ENCODE measurements at places on chromosomes 6 and 20. TPM values are rescaled to one million over a fixed set of nuclear protein-coding genes. Genes with fewer than 3 reads are reported as not detected.
A peak's percentile ranks its signal among the peaks of the same experiment; 100 is the strongest.

DNA sequence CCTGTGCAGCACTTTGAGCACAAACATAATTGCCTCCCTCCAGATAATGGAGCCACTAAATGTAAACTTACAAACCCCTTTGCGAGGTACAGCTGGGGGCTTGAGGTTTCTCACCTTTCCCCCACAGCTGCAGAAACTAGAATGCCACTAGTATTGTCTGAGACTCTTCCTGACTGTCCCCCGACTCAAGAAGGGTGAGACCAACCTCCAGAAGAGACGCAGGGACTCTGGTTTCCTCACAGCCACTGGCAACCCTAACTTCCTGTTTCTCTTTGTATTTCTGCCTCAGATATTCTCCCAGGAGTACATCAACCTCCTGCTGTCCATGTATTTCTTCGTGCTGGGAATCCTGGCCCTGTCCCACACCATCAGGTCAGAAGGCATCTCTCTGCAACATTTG is 23.6 kb downstream of the HM13 start:
- DNase-seq = no peak

GRCh38 chr20:5612581-5613301 is 137.5 kb upstream of the SHLD1 start:
- peak; percentile 47 for DNase-seq

GRCh38 chr6:80642452-80642851 is 536.0 kb downstream of the BCKDHB start:
- no peak for DNase-seq

DNA sequence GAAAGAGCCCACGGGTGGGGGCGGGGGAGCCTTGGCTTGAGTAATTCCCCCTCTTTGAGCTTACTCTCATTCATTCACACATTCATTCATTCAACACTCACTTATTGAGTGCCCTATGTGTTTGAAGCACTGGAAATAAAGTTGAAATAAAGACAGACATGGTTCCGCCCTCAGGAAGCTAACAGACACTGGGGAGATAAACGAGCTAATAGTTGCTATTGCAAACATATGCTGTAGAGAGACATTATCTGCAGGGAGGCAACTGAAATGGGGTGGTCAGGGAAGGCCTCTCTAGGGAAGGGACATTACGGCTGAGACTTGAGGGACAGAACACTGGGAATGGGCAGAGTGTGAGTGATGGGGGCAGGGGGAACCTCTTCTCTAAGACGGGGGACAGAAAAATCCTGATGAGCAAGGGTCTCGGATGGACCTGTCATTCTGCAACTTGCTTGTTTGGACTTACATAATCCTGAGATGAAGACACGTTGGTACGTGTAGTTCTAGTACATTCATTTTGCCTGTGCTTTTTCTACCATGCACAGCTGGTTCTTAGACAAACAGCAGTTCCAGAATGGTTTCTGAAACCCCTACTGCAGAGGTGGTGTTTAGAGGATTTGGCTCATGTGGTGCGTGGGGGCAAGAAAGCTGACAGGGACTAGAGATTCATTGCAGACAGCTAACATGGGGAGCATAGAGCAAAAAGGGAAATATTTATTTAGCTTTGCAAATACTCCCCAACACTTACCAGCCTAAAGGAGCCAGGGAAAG is 71.1 kb upstream of the BLCAP start:
- no peak for DNase-seq

The MATN4 gene
- not detected for total RNA-seq

DNA sequence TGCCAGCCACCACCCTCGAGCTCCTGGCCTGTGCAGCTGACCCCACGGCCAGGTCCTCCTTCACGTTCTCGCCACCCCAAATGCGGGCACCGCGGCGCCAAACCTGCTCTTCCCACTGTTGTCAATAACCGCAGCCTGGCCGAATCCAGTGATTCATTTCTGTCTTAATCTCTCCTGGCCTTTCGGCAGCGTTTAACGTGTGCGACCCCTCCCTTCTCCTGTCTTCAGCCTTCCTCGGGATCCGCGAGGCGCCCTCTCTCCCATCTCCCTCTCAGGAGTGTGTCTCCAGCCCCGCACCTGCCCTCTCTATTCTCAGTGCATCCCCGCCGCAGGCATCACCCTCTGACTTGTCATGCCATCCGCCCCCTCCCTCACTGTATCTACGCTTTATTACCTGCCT is 91.4 kb downstream of the THBS2 start:
- DNase-seq = no peak

DNA sequence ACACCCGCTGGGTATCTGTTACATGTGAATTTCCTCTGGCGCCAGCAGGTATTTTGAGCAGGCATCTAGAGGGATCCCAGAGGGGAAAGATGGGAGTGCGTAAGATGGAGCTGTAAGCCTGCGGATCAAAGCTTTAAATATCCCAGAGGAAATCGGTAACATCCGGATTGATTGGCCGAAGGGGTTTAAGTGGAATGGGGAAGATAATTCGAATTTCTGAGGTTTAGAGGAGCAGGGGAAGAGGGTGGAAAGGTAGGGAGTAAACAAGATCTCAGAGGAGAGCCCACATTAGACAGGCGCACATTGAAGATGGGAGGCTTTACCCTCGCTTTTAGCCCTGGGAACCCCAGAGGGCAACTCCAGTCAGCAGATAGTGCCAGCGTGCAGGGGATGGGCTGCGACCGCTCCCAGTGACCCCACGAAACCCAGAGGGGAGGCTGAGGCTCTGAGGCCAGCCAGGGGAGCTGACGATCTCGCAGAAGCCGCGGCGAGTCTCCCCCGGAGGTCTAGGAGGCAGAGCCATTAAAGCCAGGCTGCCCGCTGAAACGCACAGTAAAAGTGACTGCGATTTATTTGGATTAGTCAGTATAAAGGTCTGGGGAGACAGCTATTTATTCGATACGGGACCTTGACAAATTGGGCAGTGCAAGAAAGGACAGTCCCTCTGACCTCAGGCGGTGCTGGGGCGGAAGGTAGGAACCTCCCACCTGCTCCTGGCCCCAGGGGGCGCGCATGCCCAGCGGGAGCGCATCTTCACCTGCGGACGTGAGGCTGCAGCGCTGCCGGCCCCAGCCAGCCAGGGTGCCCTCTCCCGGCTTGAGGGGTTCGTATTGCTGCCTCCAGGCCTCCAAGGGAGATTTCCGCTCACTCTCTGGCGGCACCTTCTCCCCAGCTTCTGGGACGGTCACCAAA is 34.3 kb upstream of the TCF21 start:
- no peak for DNase-seq

DNA sequence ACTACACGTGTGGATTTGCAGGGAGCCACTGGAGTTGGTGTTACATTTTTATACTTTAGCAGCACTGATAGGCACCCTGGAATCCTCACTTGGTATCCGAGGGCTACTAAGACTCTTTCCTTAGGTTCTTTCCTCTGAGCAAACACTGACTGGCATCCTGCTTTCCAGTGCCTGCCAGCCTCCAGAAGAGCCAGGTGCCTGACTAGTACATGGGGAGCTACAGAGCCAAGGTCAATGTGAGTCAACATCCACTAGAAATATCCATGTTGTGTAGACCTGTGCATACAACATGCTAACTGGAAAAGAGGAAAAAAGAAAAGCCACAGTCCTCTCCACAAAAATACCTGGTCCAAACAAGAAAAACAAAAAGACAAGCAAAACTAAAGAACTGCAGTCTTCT is 5.9 kb downstream of the TUBB1 start:
- DNase-seq = no peak

GRCh38 chr6:129486327-129486726 is 223.7 kb downstream of the ARHGAP18 start:
- no peak for DNase-seq

DNA sequence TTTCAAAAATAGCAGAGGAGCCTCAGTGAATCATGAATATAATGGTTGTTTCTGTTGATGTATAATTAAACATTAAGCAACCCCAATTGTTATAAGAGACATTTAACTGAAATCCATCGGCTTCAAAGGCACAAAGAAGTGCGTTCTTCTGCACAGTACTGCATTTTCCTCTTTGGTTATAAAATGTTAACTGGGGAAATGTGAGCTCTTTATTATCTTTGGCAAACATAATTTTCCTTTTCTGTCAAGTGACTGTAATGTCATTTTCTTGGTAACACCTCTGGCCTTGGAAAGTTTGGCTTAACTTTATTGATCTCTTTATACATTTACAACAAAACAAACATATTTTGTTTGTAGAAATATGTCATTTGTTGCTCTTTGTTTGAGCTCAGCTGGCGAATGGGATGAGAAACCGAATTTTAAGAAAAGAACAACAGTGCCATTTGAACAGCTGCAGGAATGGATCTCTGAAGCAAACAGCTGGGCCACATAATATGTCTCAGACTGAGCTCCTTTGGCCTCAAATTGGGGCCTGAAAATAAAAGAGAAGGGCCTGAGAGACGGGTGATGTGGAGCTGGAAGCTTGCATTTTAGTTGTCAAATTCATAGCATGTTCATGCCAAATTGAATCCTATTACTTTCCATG is 427.0 kb upstream of the SPTLC3 start:
- DNase-seq = peak; percentile 67

GRCh38 chr6:30780642-30780920 is 36.2 kb upstream of the IER3 start:
- no peak for DNase-seq

The GLP1R gene
- not detected for total RNA-seq

GRCh38 chr6:170459451-170459850 is 93.7 kb downstream of the PSMB1 start:
- peak; percentile 59 for DNase-seq

GRCh38 chr20:36936341-36936740 is 15.2 kb downstream of the SAMHD1 start:
- DNase-seq = no peak

DNA sequence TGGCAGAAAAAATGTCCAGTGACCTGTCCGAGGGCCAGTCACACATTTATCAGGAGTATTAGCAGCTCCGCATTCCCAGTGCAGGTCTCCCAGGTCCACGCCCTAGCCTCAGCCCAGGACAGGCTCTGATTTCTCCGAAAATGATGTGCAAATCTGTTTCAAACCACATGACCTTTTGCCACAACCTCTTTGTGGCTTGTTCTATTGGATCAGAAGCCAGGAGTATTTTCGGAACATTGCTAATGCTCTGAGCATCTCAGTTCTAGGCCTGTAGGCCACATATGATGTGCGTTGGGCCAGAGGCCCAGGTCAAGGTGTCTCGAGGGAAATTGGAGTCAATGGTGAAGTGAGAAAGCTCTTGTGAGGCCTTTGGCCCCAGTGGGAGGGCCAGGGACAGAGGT is 40.4 kb downstream of the SNX5 start:
- no peak for DNase-seq

DNA sequence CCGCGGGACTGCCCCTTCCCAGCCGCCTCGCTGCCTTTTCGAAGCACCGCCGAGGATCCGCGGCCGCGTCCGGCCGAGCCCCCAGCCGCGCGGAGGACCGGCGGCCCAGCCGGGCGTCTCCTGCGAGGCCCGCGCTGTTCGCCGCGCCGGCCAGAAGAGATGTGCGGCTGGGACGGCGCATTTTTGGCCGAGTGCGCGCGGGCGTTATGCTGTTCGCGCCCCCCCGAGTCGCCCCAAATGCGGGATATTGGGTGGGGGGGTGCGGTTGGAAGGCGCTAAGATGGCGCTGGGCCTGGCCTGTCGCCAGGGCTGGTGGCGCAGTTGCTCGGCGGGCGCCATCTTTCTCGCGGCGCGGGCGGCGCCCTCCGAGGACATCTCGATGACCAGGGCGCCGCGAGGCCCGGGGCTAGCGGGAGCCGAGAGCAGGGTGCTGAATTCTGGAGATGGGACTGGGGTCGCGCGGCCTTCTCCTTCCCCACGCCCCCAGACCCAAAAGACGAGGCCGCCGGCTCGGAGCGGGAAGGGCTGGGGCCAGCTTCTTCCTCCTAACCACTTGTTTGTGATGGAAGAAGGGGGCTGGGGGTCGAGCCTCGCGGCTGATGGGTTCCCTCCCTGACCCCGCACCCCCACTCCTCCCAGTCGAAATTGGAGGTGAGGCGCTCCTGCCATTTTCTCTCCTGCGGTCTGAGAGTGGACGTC is 1.5 kb downstream of the BICRAL start:
- peak; percentile 78 for DNase-seq

DNA sequence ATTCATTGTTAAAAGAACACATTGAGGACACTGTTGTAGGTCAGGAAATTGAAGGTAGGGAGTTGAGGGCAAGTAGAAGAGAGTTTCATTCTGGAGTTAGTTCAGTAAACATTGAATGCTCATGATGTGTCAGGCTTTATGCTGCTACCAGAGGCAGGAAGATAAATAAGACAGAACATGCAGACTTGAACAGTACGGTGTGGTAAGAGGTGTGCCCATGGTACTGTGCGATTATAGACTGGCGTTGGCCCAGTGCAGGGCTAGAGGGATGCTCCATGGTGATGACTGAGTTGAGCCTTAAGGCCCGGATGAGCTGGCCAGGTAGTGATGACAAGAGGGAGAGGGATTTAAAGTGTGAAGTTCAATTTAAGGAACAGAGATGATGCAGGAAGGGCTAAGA is 50.8 kb downstream of the CARMIL1 start:
- no peak for DNase-seq

- DNase-seq = peak; percentile 41
Observed at GRCh38 chr6:149864578-149865535, 698 bp upstream of the LRP11 start.

DNA sequence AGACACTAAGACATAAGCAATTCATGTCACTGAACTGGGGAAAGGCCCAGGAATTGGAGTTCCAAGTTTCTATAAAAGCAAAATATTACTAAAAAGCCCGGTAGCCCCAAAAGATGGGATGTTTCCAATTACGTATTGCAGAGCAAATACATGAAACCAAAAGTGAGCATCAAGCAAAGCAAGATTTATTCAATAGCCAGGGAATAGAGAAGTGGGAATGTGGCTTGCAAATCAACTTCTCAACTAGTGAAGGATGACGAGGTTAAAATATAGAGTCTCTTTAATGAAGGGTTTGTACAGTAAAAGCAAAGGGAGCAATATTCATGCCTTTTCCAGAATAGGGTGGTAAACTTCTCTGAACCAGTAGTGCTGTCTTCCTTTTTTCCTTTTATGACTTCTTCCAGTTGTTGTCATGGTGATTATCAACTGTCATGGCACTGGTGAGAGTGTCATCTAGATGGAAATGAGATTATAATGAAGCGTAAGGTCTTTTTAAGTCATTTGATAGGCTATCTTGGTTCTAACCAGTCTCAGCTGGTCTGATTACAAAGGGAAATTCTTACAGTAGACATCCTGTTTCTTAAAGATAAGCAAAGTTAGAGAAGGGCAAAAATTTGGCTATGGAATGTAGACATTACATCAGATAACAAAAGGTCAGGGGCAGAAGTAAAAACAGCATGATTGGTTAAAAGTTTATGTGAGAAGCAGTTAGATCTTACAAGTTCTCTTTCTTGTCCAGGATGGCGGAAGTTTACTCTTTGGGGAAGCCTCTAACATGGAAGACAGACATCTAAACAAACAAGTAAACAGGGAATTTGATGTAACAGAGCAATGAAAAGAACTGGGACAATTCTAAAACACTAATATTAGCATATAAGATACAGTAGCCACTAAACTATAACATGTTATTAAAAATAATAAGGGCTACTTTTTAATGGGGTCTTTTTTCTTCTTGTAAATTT is 96.9 kb downstream of the TBX18 start:
- no peak for DNase-seq

DNA sequence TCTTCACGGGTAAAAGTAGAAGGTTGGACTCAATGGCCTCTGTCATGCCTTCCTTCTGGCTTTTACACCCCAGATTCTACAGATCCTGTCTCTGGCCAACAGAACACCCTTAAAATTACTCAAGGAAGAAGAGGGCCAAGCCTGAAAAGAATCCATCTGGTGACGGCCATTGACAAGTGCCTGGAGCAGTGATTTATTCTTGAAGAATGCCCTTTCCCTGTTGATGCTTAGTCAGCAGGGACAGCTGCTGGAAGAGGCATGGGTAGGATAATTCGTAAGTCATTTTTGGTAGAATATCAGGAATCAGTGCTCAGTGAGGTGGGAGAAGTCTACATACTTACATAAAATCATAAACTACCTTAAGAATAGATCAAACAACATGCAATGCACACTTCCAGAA is 397.9 kb downstream of the SAMD5 start:
- DNase-seq = no peak

- DNase-seq = no peak
Observed at GRCh38 chr6:39714802-39715201, 10.4 kb downstream of the KIF6 start.

Data from stomach (tissue), 19 donors.